ENCODE measurements at places on chromosomes 2 and 18.

GRCh38 chr2:124309563-124310138 lies 284.6 kb downstream of the CNTNAP5 start:
- DNase-seq, result no peak

DNA sequence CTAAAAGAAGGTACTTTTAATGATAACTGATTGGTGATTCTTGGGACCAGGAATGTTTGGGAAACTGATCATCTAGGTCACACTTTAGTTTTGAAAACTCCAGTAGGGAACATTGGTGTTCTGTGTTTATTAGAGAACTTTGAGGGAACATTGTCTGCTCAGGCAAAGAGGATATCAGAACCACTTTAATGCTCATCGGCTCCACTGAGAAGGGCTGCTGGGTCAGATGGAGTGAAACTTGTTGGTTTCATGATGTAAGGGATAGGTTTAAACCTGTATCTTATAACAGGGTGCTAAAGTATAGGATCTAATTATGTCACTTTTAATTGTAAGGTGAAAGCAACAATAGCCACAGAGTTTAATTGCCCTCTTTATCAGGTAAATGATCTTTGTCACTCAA lies 14.2 kb upstream of the POLI start:
- no peak for DNase-seq

DNA sequence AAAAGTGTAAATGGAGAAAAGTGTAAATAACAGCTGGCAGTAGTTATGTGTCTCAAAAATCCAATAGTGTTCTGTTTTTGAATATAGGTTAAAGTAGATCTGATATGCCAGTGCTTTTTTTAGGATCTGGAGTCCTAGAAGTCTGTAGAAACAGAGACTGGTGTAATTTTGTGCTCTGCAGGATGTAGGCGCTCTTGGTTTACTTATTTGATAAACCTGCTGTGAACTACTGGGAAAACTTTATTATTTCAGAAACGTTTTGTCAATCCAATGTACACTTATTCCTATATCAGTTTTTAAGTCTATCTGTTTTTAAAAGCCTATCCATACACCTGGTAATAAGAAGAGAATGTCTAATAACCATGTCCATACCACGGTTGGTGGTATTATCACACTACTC lies 530.8 kb upstream of the ZNF804A start:
- no peak for DNase-seq

- DNase-seq, result no peak
These were observed 140.4 kb downstream of the CTIF start for GRCh38 chr18:48679236-48679635.

- DNase-seq, result no peak
These were observed 49.6 kb downstream of the HYCC2 start for GRCh38 chr2:201021914-201022313.

GRCh38 chr2:71831193-71831577 lies 316.5 kb downstream of the CYP26B1 start:
- no peak for DNase-seq

DNA sequence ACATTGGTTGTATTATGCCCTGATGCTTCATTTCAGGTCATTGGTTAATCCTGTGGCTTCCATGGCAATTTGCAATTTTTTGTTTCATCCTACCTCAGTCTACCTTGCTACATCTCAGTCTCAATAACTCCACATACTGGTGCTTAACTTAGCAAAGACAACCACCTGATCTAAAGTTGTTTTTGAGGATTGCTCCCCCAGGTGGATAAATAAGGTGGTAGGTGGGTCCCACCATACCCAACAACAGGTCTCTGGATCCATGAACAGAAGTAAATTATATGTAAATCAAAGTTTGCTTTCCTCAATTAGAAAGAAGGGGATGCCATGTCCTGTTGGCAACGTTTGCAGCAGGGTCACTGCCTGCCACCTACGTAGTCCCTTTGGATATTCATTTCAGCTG lies 7.0 kb downstream of the XIRP2 start:
- DNase-seq, result no peak

GRCh38 chr2:239543702-239544101 lies 142.9 kb upstream of the HDAC4 start:
- DNase-seq, result no peak

DNA sequence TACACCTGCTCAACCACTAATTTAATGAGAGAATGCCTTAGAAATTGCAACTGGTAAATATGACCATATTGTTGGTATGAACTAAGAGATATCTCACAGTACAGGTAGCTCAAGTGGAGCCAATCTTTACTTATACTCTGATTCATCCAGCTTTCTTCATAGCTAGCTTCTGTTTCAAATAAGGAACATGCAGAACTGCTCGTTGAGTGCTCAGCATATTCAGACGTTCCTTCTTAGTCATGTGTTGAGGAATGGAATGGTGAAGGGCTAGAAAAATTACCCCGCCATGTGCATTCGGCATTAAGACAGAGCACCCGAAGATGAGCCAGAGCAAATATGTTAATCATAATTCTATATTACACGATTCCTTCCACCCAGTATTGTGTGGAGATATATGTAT lies 144.0 kb upstream of the VRK2 start:
- no peak for DNase-seq

DNA sequence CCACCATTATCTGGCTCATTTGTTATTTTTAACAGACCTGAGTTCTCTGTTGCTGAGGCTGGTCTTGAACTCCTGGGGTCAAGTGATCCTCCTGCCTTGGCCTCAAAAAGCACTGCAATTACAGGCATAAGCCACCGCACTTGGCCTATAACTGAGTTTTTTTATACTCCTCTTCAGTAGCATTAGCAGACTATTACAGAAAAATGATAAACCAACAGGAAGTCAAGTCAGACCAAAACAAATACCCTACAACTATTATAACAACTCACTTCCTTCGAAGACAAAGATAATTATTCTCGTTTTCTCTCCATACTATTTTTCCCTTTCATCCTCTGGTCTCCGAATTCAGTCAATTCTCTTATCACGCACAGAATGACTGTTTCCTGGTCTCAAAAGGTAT lies 78.2 kb downstream of the MEMO1 start:
- no peak for DNase-seq

DNA sequence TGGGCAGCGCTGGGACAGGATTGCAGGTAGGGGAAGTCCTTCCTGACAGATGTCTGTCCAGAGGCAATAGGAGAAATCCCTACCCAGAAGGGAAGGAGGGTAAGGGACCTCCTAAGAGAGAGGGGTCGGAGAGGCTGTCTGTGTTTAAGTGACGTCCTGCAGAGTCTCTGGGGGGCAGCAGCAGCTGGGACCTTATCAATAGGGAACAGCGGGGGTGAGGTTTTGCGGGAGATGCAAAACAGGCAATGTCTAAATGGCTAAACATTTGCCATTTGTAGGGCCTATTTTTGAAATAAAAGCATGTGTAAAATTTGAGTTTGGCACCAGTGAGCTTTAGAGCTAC lies 108.7 kb upstream of the HS6ST1 start:
- no peak for DNase-seq

DNA sequence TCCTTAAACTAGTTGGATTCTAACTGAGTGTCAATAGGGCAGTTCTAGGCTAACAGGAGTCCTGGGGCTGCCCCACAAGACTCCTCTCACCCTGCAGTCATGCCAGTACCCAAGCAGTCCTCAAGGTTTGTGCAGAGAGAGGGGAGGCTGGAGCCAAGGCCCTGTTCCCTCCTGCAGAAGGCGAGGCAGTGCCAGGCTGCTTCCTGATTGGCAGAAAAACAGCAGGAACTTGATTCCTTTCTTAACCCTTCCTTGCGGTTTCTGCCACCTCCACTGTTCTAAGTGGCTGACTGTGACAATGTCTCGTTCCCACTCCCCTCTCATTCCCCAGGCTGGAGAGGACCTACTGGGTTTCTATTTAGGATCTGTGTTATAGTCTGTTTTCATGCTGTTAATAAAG lies 75.3 kb downstream of the LPIN1 start:
- DNase-seq, result no peak

GRCh38 chr2:10007921-10008808 lies 35.2 kb upstream of the KLF11 start:
- DNase-seq, result no peak

GRCh38 chr2:23843051-23843976 lies 83.6 kb downstream of the ATAD2B start:
- no peak for DNase-seq

DNA sequence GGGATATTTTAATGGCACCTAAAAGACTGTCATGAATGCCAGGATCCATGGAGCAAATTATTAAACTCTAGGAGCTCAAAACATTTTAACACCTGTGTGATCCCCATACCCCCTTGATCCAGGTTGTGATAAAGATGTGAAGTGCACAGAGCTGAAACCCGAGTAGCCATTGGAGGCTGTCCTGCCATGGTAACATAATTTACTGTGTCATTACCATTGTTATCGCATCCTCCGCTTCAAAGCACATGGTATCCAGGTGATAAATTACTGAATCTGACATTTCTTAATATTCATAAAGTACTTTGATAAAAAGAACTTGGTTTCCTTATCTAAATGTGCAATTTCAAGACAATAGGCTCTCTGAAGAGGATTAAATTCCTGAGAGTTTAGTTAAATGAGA lies 109.3 kb downstream of the CHST9 start:
- DNase-seq, result no peak

DNA sequence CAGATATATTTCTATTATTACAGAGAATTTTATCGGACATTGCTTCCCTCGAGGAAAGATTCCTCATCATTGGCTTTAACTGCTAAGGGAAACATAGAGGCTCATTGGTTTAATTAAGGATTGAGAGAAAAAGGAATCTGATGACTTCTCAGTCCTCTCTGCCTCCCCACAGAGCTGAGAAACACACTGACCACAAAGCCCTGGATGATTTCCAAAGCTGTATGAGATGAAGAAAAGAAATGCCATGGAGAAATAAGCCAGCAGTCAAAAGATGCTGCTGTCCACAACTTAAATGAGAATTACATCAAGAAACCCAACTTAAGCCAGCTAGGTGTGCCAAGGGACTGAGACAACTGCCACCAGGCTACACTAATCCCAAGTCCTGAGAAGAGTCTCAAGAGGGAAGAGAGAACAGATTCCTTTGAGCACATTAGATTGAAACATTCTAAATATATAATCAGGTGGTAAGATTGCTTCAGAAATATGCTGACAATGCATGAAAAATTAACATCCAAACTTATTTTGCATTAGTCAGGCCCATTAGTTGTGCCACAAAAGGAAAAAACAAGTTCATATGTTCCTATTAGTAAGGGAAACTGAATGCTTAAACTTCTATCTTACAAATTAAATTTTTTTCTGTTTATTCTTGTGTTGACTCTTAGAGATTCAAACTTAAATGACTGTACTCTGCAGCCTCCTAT lies 308.1 kb upstream of the CYRIA start:
- DNase-seq, result no peak

- DNase-seq, result no peak
These were observed 176.3 kb downstream of the EIPR1 start for GRCh38 chr2:3201281-3201680.

DNA sequence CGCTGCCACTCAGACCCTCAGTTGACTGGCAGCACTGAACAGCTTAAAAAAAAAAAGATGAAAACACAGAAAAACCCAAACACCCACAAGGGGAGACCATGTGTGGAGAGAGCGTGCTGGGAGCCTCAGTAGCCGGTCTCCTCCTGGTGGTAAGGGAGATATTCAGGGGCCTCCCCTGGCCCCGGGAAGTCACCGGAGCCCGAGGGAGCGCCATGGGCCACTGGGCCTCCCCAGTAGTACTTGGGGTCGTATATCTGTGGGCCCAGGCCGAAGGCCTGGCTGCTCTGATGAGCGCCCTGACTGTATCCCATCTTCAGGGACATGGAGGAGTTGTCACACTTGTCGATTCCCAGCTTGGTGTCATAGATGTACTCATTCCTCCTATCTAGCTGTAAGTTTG lies 145.7 kb upstream of the TEKT4 start:
- no peak for DNase-seq

GRCh38 chr2:225164401-225165050 lies 122.3 kb upstream of the DOCK10 start:
- DNase-seq, result no peak

- DNase-seq, result no peak
These were observed 413.6 kb upstream of the ID2 start for GRCh38 chr2:8268172-8268783.

Measured in effector CD4-positive, alpha-beta T cell (primary cell).